ENCODE measurements at places on chromosomes 7 and 10. TPM values are rescaled to one million over a fixed set of nuclear protein-coding genes. Genes with fewer than 3 reads are reported as not detected.

The ASB10 gene
- total RNA-seq = not detected

The H2BK1 gene
- not detected for total RNA-seq

The MAP3K8 gene
- total RNA-seq = 20.0 TPM

The HTR5A gene
- not detected for total RNA-seq

The DOCK4 gene
- total RNA-seq = 30.3 TPM

The HOXA4 gene
- 0.51 TPM for total RNA-seq
